Stimulated activated CD4-positive, alpha-beta T cell treated with anti-CD3 and anti-CD28 coated beads, Interleukin-4, amount 100 ng/mL, for 48 hours (primary cell): ENCODE measurements at places on chromosomes 2 and 18.

GRCh38 chr2:241944821-241945220, 75.3 kb downstream of the RTP5 start:
- DNase-seq, result no peak

DNA sequence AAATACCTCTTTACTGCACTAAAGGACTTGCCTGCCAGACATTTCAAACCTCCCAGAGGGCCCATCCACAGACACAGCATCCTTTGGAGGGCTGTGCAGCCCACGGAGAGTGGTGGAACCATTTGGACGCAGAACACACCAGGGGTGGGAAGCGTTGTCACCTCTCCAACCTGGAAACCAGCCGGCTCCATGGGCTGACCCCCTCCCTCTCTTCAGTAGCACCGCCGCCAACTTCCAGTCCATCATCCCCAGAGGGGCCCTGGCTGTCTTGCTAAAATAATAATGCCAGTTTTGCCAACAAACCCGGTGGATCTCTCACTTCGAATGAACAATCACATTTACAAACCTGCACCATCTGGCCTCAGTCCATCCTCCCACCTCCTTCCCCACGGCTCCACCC, 203.9 kb downstream of the FBXO15 start:
- DNase-seq, result no peak

- DNase-seq, result no peak
Measured at GRCh38 chr2:67899187-67899586, 163.6 kb downstream of the C1D start.

DNA sequence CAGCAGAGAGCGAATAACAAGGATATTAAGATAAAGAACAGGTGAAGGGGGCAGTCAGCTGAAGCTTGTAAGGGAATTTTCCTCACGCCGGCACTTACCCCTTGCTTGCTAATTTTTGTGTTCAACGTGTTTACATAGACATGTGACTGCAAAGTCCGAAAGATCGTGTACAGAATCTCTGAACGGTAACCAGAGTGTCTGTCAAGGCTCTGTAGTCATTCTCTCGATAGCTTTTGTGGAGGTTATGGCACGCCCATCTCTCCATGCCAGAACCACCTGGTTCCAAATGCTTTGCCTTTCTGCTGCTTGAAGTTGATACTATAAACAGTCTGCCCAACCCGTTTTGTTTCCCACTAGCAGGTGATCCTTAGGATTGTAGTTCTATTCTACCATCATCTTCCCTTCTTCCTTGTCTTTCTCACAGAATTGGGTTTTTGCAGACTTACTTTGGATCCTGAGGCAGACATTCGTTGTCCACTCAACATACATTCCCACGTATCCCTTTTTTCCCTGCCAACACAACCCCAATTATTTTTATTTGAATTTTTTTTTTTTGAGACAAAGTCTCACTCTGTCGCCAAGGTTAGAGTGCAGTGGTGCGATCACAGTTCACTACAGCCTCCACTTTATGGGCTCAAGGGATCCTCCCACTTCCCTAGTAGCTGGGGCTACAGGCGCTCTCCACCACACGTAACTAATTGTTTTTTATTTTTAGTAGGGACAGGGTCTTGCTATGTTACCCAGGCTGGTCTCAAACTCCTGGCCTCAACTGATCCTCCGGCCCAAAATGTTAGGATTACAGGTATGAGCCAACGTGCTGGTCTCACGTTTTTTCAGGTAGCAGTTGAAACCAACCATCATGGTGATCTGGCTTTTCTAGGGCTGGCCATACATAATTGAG, 1.3 kb upstream of the USP34 start:
- DNase-seq, result no peak

- DNase-seq, result no peak
Measured at GRCh38 chr2:18118703-18119102, 240.2 kb downstream of the KCNS3 start.
